H9 (cell line): ENCODE measurements at places on chromosomes 1 and 21. TPM values are rescaled to one million over a fixed set of nuclear protein-coding genes. Genes with fewer than 3 reads are reported as not detected.

DNA sequence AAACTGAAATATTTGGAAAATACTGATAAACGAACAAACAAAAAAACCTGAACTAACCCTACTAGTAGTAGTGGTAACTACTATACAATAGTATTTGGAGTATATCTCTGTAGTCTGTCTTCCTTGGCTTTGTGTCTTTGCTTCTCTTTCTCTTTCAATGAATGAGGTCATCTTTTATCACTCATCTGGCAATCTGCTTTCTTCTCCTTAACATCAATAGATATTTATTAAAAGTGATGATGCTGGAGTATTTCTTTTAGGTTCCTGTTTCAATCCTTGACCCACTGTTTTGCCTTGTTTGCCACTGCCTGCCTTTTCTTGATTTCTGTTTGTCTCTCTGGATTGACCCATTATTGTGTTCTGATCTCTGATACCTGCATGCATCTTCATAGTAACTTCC lies 71.5 kb downstream of the ROR1 start:
- no peak for DNase-seq

GRCh38 chr1:29708796-29709703 lies 472.7 kb downstream of the PTPRU start:
- DNase-seq, result no peak

DNA sequence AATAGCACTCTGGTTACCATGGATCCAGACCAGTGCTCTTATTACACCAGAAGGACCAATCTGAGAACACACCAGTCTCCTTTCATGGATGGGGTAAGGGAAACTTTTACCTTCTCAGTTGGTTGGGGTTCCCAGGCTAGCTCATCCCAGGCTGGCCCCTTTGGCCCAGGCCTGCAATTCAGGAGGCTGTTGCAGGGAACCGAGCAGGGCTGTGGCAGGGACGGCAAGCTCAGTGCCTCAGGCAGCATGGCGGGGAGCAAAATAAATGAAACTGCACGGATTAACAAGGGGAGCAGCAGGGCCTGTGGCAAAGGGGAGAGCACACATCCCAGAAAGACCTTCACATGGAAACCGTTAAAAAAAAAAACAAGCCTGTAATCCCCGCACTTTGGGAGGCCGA lies 57.0 kb downstream of the DMRTB1 start:
- no peak for DNase-seq

DNA sequence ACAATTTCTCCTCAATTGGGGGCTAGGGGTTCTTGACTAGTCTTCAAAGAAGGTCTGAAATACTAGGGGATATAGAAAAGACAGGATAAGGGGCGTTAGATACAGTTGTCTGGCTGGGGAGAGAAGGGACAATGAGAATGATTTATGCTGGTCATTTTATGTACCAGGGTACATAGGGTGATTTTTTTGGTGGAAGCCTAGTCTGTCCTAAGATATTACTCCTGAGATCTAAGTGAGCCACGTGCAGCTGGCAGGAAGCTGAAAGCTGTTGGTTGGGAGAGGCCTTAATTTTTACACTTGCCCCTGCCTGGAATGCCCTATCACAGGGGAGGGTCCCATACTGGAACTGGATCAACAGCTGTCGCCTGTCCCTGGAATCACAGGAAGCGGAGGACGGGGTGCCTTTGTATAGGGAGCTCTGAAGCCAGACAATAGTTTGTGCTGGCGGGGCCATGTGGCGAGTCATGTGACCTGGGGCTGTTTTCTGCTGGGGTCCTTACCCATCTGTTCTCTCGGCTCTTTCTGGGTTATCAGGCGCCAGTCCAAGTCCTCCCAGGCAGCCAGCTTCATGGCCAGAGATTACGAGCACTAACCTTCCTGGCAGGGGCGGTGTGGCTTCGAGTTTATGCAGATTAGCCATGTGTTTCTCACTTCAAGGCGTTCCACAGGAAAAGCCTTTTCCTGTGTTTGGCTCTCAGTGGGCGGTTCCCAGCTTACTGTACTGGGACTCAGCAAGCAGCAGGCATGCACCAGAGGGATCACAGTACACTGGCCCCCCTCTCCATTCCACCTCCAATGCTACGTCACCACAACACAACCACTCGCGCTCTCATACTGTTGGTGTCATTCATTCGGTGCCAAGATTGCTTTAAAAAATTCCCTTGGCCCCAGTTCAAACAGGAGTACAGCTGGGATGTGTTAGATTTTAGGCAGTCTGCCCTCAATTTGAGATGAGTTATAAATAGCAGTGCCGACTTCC lies 27.5 kb downstream of the ARID1A start:
- DNase-seq, result peak; percentile 88

RGS21 gene
- total RNA-seq, result not detected in 2 replicates

TRIM17 gene
- total RNA-seq, result 2.8 TPM in 2 replicates
